Caudate nucleus (tissue), 63 donors: ENCODE measurements at places on chromosomes 12 and 14.

GRCh38 chr14:45905672-45906071 is 652.7 kb upstream of the MIS18BP1 start:
- DNase-seq, result no peak

DNA sequence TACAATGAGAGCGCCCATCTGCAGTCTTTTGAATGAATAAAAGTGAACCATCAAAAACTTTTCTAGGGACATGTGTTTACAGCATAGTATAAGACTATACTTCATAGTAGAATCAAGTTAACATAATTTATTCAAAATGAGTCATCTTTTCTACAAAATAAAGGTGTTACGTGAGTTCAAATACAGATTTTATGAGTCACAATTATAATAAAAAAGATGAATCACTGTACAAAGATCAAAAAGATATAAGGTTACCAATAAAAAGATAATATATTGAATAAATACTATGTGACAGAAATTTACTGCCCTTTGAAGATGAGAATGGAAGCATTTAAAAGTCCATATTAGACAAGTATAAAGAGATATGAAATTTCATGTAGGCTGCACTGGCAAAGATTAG is 2.8 kb downstream of the MBIP start:
- no peak for DNase-seq

DNA sequence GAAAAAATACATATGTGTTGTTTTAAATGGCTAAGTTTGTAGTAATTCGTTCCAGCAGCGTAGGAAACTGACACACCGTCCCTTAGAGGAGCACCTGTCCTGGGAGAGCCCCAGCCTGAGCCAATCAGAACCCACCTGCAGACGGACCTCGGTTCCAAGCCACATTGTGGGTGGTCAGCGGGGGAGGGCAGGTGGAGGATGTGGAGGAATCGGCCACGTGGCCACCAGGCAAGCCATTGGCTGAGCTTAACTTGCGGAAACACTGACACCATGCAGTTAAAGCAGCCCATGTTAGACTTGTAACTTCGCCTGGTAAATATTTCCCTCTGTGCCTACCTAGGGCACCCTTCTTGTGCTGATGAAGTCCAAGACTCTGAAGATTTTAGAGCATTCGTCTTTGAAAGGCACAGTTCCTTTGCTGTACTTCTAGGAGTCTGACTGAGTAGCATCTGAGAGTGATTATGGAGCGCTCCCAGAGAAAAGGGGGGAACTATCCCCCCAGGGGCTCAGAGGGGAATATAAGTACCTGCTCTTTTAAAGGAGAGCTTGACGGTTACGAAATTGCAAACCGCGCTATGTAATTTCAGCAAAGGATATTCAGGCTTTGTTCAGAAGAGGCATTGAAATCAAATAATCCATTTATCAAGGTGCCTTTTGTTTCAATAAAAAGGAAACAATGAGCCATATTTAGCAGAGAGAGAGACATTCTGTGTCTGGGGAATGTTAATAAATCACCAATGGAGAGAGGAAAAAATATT is 135.7 kb downstream of the TMEM132C start:
- no peak for DNase-seq

DNA sequence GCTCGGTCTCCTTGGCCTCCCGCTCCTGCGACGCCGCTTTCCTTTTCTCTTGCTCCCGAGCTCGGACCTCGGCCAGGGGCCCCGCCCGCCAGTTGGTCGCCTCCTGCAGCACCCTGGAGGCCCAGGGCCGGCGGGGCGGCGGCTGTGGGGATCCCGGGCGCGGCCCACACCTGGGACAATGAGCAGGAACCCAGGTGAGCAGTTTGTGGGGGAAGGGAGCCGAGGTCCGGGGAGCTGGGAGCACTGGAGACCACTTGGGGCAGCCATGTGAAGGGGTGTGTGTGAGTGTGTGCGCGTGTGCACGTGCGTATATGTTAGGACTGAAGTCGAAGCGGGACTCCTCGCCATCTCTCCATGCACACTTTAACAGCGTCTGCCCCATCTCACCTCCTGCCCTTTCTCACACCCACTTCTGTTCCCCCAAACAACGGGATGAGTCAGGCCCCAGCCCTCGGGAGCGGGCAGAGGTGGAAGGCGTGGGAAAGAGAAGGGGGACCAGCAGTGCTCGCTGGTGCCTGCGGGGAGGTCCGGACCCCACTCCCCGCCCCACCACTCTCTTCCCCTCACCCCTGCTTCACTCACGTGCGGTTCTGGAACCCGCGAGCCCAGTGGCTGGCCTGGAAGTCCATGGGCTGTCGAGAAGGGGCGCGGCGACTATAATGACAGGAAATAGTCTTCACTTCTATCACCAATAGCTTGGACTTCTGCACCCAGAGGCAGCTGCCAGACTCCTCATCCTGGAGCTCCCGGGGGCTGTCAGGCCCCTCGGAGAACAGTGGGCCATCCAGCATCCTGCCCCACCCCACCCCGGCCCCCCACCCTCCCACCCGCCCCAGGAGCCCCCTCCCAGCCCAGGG is 450 bp downstream of the DDN start:
- peak; percentile 36 for DNase-seq

- DNase-seq, result no peak
Observed at GRCh38 chr12:23929906-23930305, 19.6 kb downstream of the SOX5 start.
